ENCODE measurements at places on chromosomes 7 and 10.

- DNase-seq, result no peak
These were observed 78.0 kb downstream of the AUTS2 start for GRCh38 chr7:69676247-69676646.

DNA sequence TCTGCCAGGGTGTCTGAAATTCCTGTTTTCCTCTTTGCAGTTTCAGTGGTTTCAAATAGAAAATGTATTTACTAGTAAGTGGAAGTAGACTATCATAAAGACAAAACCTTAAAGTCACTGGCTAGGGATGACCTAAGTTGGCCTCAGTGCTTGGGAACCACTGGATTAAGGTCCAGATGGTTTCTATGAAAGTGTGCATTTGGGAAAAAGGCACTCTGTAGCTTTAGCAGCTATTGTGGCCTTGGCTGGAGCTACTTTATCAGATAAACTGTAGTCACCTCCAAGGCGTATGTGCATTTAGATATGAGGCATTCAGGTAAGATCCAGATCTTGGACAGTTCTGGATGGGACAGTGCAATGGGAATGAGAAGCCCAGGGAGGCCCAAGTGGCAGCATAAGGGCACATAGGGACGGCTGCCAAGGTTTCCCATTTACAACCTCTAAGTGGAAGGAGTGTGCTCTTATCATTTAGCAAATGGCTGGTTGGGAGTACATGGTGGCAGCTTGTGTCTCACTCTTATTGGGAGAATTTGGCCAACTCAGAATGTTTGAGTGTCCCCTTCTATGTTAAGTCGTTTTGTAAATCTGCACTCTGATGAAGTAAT is 185.6 kb downstream of the LRMDA start:
- DNase-seq, result no peak

DNA sequence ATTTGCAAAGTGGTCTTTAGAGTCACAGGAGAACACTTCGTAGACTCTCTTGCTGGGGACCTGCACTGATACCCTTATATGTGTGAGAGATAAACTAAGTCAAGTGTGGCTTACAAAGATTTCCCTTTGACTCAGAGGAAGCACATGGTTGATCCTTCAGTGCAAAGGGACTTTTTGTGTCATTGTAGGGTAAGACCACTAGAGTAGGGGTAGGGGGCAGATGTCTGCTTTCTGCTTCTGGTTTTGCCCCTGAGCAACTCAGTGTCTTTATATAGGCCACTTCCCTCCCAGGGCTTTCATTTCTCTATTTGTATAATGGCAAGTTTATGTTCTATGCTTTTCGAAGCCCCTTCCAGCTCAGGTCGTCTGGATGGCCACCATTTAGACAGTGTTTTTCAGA is 281.7 kb downstream of the SORCS3 start:
- DNase-seq, result no peak

GRCh38 chr7:507623-508300 is 11.9 kb downstream of the PDGFA start:
- no peak for DNase-seq

DNA sequence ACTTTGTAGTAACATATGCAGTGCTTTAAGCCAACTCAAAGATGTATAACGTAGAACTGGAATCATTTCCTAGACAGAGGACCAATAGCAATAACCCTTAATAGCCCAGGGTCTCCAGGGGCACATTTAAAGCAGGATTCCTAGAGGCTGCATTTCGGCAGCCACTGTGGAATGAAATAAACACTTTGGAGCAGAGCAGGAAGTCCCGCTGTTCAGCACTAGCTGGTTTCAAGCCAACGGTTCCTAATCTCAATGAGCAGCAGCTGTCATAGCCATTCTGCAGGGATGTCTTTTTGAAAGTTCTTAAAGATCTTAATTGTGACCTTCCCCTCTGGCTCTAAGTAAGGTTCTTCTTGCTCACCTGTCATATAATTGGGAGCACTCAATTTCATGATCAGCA is 18.4 kb upstream of the MACROH2A2 start:
- no peak for DNase-seq

- no peak for DNase-seq
These were observed 5.4 kb upstream of the STK17A start for GRCh38 chr7:43577485-43577951.

DNA sequence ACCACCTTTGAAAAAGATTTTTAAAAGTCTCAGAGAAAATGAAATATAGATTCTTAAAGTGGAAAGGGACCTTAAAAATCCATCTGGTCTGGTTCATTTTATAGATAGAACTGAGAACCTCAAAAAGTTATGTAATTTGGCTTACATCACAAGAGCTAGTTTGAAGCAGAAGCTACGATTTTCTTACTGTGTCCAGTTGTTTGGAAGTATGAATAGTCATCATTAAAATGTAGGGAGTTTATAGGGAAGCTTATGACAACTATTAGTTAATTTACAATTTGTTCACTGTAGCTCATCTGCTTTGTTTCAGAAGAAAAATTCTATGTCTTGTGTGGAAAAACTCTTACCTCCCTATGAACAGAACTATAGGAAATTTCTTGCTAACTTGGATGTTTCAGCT is 26.9 kb downstream of the ZEB1 start:
- DNase-seq, result no peak

- DNase-seq, result no peak
These were observed 87.9 kb downstream of the SLC16A9 start for GRCh38 chr10:59621771-59622170.

- DNase-seq, result no peak
These were observed 18.1 kb upstream of the TFAM start for GRCh38 chr10:58367069-58367468.

DNA sequence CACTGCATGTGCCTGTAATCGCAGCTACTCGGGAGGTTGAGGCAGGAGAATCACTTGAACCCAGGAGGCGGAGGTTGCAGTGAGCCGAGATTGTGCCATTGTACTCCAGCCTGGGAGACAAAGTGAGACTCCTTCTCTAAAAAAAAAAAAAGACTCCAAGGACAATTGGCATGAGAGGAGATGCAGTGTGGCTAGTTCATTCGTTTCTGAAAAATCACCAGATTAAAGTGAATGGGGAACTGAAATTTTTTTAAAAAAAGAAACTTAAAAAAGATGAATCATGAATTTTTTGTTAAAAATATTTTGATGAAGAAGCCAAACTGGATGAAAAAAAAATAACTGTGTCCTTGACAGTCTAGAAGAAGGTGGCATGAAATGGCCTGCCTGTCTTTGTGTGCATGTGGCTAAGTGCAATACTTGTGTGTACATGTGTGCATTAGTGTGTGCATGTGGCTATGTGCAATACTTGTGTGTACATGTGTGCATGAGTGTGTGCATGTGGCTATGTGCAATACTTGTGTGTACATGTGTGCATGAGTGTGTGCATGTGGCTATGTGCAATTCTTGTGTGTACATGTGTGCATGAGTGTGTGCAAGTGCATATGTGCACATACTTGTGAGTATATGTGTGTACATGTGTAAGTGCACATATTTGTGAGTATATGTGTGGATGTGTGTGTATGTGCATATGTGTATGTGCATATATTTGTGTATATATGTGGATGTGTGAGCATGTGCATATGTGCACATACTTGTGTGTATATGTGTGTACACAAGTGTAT is 391.7 kb upstream of the KLF6 start:
- no peak for DNase-seq

DNA sequence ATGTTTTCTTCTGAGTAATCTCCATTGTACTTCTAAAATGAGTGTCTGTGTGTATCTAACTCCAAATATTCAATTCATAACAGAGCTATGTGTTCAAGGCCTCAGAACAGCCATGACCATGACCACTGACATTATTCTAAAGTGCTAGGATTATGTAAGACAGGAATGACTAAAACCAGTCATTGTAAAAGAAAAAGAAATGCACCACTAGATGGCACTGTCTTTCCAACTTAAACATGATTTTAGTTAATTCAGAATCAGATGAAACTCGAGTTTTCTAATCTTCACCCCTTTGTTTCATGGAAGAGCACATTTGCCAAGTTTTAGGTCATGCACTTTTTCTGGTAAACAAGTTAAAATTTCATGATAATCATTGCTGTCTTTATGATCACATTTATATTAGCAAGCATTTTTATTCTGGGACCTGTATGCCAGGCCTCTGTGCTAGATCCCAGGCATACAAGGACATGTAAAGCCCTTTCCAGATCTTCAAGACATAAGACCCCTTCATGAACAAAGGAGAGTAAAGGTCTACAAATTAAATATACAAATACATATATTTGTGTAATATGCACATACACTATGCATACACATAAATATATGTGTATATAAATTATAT is 26.1 kb upstream of the RSU1 start:
- DNase-seq, result no peak

DNA sequence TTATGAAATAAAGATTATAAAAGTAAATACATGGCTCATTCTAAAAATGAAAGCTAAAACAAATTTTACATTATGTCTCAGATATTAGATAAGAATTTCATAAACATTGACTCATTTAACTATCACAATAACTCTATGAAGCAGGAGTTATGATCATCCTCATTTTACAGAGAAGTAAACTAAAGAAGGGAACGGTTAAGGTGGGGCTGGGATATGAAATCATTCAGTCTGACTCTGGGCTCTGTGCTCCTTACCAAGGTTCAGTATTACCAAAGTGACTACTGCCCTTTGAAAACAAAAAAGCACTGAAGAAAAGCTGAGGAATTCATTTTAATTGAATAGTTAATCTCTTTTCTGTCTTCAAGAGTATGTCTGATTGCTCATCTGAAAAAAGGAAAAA is 22.1 kb upstream of the CUBN start:
- DNase-seq, result no peak

DNA sequence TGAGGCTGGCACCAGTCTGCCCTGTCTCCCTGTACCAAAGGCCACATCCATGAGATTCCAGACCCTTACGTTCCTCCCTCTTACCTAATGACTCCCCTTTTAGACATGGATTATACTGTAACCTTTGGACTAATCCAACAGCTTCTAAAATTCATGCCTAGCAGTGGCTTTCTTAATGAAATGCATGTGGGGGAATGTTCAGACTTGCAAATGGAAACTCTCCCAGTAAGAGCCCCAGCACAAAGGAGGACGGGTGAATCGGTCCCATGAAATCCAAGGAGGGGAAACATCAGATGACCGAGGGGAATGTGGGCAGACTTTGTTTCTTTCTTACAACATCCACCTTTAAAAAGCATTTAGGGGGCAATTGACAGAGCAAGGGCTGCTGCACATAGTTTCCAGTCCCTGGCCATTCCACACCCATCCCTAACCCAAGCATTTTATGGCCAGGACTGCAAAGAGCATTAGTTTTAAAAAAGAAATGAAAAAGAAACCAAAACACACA is 71.5 kb downstream of the COL13A1 start:
- no peak for DNase-seq

DNA sequence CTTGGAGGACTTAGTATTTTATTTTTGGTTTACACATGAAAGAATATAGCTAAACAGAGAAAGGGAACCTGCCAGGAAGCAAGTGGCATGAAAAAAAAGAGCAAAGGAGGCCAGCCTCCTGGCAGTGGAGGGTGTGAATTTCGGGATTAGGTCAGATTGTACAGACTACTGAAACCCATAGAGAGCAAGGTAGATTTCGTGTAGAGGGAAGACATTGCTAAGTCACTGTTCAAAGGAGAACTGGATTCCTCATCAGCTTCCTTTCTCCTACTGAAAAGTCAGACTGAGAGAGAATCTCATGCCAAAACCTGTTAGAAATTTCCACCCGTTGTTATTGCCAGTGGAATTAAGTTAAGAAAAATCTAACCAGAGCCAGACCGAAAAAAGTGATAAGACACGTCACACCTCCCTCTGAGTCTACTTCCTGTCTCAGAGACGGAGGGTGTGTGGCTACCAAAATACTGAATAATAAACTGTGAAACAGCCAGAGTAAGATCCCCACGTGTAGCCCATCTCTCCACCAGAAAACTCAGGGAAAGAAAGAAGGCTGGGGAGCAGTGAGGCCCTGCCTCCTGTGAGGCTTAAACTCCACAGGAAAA is 118.8 kb downstream of the SKIDA1 start:
- no peak for DNase-seq

All from effector CD8-positive, alpha-beta T cell (primary cell).